Kidney glomerular epithelial cell (primary cell): ENCODE measurements at places on chromosomes 3 and 15.

DNA sequence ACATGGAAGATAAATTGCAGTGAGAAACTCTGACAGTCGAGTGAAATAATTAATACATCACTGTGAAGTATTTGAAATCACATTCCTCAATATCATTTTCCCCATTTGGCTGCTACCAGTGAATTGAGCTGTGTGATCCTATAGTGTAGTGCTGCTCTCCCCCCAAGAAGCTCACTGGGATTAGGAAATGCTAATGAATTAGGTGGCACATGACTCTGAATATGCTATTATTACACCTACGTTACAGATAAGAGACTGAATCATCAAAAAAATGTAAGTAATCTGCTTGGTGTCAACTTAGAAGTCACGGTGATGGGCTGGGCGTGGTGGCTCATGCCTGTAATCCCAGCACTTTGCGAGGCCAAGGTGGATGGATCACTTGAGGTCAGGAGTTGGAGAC is 34.7 kb upstream of the SYNM start:
- no peak for DNase-seq

DNA sequence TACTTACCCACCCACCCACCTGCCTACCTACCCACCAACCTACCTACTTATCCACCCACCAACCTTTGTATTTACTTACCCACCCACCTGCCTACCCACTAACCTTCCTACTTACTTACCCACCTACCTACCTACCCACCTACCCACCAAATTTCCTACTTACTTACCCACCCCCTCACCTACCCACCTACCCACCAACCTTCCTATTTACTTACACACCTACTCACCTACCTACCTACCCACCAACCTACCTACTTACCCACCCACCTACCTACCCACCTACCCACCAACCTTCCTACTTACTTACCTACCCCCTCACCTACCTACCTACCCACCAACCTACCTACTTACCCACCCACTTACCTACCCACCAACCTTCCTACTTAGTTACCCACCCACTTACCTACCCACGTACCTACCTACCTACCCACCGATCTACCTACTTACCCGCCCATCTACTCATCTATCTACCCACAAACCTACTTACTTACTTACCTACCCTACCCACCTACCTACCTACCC is 179.6 kb downstream of the USP13 start:
- no peak for DNase-seq

- DNase-seq, result no peak
Measured at GRCh38 chr3:181369637-181370036, 342.1 kb upstream of the SOX2 start.

- peak; percentile 54 for DNase-seq
Measured at GRCh38 chr3:60154011-60154410, 1097.2 kb downstream of the FHIT start.

DNA sequence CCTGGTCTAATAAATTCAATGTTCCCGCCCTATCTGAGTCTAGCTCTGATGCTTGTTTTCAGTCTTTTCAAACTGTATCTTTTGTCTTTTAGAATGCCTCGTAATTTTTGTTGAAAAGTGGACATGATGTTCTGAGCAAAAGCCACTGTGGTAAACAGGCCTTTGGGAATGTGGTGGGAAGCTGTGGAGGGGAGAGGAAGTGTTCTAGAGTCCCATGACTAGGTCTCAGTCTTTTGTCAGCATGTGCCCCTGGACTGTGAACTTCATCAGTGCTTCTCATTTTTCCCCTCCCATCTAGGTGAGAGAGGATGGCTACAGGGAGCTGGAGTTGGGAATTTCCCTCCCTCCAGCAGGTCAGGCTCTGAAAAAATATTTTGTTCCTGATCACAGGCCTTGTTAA is 33.7 kb downstream of the SUSD5 start:
- DNase-seq, result no peak

DNA sequence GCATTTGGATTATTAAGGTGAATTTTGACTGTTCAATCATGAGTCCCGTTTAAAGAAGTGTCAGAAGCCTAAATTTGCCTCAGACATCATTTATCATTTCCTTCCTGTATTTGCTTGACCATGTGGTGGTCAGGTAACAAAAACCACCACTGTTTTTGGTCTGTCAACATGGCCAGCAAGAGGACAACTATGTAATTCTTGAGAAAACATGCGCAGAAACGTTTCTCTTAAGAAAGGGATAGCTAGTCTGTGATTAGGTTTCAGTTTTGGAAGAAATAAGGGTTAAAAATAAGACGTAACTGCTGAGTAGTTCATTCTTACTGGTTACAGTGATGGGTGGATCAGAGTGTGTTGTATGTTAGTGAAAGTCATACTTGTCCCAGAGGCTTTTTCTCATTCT is 204.5 kb downstream of the AKAP13 start:
- no peak for DNase-seq

DNA sequence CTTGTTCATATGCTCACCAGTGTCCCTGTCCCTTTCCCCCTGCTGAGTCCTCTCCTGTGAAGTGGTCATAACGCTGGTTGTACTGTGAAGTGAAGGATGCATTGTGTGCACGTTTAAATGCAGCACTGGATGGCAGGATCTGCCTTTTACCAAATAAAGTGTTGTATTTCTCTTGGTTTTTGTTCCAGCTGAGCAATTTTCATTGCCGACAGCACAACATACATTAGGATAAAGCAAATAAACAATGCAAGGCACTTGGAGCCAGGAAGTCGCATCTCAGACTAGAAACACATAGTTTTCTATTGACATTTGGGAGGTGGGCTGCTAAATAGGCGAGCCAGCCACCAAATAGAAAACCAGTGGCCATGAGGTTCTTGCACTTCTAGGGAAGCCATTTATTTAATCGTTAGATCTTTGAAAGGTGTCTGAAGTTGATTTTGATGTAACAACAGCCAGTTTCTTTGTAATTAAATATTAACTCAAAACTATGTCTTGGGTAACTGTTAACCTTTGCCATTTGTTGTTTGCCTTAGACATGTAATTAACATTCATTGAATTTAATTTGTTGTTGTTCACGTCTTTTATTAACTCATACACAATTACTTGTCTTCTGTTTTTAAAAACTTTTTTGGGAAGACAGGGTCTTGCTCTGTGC is 185.3 kb downstream of the FNDC3B start:
- no peak for DNase-seq

DNA sequence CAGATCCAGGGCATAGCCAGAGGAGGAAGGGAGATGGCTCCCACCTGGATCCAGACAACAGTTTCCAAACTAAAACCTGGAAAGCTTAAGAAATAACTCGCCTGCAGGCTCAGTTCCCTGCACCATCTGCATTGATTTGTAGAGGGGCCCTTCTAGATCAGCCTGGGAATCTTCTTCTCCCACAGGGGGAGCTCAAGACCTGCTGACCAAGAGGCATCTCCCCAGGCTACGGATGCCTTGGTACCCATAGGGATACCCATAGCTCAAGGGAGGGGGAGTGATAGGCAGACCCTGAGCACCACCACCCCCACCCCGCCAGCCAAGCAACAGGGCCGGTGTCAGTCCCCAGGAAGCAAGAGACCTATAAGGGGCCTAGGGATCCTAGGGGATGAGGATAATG is 28.0 kb upstream of the DCLK3 start:
- DNase-seq, result no peak

DNA sequence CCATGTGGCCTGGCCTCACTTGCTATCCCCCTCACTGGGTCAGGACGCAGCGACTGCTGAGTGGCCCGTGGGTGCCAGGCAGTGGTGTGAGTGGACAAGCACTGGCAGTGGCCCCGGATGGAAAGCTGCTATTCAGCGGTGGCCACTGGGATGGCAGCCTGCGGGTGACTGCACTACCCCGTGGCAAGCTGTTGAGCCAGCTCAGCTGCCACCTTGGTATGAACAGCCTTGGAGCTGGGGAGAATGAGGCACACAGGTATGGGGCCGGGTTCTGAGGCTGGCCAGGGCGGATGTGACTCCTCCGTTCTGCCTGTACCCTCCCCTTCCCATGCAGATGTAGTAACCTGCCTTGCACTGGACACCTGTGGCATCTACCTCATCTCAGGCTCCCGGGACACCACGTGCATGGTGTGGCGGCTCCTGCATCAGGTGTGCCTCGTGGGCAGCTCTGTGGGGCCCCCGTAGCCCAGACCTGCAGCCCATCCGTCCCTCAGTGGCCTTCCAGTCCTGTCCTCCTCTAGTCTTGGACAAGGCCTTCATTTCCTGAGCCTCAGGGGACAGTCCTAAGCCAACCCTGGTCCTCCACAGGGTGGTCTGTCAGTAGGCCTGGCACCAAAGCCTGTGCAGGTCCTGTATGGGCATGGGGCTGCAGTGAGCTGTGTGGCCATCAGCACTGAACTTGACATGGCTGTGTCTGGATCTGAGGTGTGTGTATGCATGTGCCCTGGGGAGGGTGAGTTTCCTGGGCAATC is 28.2 kb downstream of the NBEAL2 start:
- no peak for DNase-seq

- DNase-seq, result peak; percentile 93
Measured at GRCh38 chr15:85354461-85354860, 25.9 kb upstream of the AKAP13 start.

- peak; percentile 95 for DNase-seq
Measured at GRCh38 chr3:161890147-161890625, 393.6 kb downstream of the OTOL1 start.
